ENCODE measurements at places on chromosomes 11 and 22. TPM values are rescaled to one million over a fixed set of nuclear protein-coding genes. Genes with fewer than 3 reads are reported as not detected.

- peak; percentile 37 for DNase-seq
Measured at GRCh38 chr11:67119585-67120391, 725 bp downstream of the KDM2A start.

- peak; percentile 87 for DNase-seq
Measured at GRCh38 chr11:129143335-129143734, 48.8 kb downstream of the ARHGAP32 start.

- DNase-seq = no peak
Measured at GRCh38 chr11:10436224-10436623, 18.8 kb upstream of the AMPD3 start.

GRCh38 chr11:114135737-114136151 is 76.2 kb downstream of the ZBTB16 start:
- DNase-seq = no peak

DNA sequence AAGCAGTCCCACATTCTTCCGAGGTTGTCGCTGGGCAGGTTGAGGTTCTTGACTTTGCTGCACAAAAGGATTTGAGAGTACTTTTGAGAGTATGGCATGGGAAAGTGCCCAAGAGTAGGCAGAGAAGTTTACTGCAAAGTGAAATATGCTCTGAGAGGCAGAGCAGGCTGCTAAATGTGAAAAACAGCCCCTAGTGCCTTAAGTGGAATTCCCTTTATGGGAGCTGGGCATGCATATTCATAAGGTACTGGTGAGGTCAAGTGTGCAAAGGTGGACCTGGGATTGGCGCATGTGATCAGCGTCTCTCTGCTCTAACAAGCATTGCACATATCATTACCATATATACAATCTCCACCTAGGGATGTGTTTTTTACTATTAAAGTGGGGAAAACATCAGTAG is 12.0 kb upstream of the APOL4 start:
- DNase-seq = no peak

- DNase-seq = peak; percentile 80
Measured at GRCh38 chr11:113532697-113533424, 57.7 kb upstream of the DRD2 start.

DNA sequence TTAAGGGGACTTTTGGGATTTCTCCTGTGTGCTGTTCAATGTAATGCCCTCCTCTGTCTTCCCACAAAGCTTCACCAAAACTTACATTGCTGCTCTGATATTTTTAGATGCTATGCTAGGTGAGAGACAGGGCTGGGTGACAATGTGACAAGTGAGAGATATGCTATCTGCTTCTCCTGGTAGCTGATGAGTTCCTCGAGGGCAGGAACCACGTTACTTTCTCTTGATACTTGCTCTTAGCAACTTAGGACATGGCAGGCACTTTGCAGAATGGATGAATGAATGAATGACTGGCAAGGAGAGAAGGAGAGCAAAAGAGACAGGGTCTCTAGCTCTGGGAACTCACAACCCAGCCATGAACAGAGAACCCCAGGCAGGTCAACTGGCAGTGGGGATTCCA is 115.4 kb downstream of the C11orf58 start:
- no peak for DNase-seq

DNA sequence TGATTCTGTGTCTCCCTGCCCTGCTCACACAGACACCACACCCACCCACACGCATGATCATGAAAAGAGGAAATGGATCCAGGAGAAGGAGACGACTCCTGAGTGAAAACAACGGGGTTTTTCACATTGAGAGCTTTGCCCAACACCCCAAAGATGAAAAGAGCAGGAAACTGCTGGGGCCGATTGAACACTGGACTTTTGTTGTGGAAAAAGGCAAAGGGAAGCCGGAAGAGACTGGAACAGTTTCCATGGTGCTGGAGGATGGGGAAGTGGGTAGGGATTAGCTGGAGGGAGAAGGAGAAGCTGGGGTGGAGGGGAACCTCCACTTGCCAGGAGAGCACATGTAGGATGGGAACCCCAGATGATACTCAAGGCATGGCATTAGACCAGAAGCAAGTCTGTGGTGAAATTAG is 5.2 kb upstream of the SLC43A3 start:
- DNase-seq = no peak

- no peak for DNase-seq
Measured at GRCh38 chr11:72443016-72443415, 8.7 kb upstream of the CLPB start.

- no peak for DNase-seq
Measured at GRCh38 chr22:50111056-50111455, 21.2 kb downstream of the MOV10L1 start.

- no peak for DNase-seq
Measured at GRCh38 chr11:134333312-134333711, 1.5 kb downstream of the GLB1L2 start.

DNA sequence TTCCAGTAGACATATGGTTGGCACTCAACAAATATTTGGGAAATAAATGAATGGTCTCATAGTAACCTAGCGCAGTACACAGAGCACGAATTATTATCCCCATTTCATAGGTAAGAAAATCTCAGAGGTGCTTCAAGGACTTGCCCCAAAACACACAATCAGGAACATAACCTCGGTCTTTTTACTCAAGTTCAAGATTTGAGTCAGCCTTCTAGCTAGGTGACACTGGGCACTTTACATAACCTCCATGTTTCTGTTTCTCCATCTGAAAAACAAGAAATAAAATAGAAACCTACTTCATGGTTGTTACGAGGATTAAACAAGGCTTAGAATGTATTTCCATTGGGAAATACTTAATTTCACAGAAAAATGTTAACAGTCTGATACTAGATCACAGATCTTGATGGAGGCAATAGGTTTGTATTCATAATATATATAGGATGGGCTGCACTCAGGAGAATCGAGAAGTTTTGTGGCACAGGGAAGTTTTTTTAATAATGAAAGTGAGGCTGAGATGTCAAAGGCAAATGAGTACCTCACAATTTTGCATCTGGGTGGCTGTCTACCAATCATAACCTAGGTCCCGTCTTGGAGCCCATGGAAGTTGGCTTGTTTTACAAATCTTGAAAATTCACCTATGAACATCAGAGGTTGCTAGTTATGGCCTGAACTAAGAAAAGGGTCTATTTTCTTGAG is 147.4 kb upstream of the ZC3H12C start:
- no peak for DNase-seq

GRCh38 chr11:130314184-130314749 is 450 bp downstream of the ZBTB44 start:
- DNase-seq = peak; percentile 64

DNA sequence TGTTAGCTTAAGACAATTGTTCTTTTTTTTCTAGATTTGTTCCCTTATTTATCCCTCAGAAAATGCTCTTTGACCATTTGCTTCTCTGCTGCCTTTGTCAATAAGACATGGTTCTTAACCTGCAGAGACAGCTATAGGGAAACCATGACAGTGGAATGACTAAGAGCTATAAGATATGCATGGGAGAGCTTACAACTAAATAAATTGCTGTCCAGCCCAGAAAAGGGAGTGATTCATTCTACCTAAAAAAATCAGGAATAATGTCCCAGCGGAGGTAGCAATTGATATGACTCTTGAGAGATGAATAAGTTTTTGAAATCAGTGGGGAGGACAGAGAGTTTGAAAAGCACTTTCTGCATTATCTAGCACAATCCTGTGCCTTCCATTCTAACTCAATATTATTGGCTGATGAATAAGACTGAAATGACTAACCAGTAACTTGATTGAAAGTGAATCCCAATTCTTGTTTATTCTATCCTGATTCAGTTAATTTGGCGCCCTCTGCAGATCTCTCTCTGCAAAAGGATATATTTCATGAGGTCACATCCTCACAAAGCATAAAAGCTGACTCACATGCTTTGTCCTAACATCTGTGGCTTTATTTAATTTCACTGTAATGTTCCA is 680.5 kb upstream of the API5 start:
- DNase-seq = no peak

DNA sequence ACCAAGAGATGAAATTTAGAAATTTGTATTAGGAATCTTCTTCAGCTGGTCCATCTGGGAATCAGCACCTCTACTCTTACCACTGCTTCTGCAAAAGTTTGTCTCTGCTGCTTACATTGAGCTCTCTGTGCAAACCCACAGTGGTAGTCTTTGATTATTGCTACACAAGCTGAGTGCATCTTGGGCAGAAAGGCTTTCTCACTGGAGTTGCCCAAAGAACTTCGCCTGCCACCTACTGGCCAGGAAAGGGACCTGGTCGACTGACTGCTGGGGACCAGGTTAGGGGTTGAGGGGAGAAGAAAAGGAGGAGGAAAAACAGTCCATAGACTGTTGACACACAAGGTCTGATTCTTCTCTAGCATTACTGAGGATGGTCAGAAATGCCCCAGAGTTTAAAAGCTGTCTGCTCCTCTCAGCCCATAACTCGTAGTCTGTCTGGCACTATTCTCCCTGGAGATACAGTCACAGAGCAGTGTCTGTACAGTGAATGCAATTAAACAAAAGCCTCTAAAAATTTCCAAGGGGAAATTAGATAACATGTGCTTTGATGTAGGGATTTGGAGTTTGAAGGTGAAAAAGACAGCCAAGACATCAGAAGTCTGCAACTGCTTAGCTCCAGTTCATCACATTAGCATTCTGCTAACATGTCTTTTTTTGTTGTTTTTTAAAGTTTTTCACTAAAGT is 215.0 kb upstream of the CTSC start:
- peak; percentile 26 for DNase-seq

DNA sequence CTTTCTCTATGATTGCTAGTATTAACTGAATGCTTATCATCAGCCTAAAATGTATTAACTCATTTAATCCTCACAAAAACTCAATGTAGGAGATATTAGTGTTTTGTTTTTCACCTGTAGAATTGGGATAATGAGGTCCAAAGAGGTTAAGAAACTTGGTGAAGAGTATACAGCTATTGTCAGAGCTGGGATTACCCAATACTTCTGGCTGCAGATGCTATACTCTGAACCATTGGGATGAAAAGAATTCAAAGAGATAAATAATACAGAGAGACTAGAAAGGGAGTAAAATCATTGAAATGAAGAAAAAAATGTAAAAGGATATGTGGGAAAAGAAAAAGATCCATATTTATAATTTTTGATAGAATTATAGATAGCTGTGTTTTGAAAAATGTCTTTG is 137.1 kb downstream of the TRPC6 start:
- DNase-seq = no peak

DNA sequence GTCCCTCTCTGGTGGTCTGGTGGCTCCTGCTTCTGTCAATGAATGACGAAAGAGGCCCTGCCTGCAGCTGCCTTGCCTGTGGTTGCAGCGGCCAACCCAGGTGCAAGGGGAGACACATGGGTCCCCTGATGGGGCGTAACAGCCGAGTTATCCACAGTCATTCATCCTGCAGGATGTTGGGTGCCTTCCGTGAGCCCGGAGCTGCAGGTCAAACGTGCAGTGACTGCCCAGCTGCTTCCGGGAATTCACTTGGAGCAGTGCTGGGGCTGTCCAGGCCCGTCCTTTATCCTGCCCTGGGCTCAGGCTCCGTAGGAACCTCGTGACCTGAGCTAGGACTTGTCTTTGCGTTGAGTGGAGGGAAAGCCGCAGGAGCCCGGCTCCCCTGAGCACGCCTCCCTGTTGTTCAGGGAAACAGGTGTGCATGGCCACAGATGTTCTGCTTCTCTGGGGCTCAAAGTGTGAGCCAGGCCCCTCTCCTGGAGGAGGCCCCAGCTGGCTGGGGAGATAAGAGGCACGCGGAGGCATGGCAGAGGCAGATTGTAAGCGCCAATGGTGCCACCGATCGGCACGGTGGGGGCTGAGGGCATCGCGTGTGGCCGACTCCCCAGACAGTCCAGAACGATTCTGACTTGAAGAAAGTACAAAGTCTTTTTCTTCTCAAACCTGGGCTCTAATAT is 635.4 kb downstream of the BRD1 start:
- no peak for DNase-seq

- DNase-seq = no peak
Measured at GRCh38 chr22:49193348-49193747, 634.3 kb downstream of the BRD1 start.

DNA sequence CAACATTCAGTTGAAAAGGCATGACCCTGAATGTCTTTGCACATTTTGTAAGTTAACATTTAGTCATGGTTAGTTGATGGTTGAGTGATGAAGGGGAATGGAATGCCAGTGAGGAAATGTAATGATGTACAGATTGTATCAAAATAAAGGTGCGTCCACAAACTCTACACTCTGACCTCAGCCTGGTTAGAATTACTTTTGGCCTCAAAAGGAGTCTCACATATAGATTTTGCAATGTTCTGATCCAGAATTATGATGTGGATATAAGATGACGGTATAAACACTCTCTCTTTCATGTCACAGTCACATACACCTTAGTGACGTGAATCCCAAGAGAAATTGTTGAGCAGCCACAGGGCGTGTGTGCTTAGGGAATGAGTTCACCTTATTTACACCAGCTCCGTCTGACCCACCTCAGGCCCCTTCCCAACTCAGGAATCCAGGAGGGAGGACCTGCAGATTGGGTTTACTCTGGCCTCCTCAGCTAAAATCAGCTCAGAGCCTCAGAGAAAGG is 100.1 kb downstream of the RDX start:
- DNase-seq = no peak

DNA sequence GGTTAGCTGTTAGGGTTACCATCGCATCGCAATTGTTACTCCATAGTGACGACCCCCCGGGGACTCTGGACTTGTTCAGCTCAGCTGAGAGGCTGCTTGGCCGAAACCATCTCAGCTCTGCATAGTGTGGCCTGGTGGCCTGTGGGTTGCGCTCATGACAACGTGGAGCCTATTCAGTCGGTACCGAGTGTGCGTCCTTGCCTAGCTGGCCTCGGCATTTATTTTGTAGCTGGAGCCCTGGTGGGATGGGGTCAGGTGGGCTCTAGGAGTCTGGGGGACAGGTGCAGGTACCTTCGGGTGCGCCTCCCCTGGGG is 13.5 kb downstream of the LRP5 start:
- no peak for DNase-seq

DNA sequence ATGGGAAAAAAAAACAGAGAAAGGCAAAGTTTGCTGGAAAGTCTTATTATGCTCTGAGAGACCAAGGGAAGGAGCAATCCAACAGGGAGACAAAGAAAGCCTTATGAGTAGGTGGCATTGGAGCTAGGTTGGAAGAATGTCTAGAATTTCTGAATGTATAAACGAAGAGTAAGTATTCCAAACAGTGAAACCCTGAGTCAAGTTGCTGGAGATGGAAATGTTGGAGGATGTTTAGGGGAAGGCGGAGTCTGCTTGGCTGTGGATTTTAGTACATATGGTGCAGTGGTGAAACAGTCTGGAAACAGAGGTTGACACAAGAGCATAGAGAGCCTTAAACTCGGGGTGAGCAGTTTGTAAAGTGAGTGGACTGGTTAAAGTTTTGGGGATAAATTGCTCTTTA is 314.8 kb upstream of the CADM1 start:
- DNase-seq = no peak

Gene LPXN
- 6.0 TPM for total RNA-seq

Gene SYCE3
- total RNA-seq = not detected

Gene CCDC81
- total RNA-seq = 0.65 TPM

Gene INSC
- 0.41 TPM for total RNA-seq

Gene C11orf52
- total RNA-seq = 3.3 TPM

Gene PDGFB
- 51.2 TPM for total RNA-seq

Gene ARHGAP8
- 0.32 TPM for total RNA-seq

Gene EHF
- total RNA-seq = 0.65 TPM

Gene ACER3
- 18.1 TPM for total RNA-seq

Gene SREBF2
- total RNA-seq = 58.7 TPM
